GM23248 (cell line): ENCODE measurements at places on chromosomes 2 and 18. TPM values are rescaled to one million over a fixed set of nuclear protein-coding genes. Genes with fewer than 3 reads are reported as not detected.

LDLRAD4 gene
- not detected in 2 replicates for total RNA-seq

DNA sequence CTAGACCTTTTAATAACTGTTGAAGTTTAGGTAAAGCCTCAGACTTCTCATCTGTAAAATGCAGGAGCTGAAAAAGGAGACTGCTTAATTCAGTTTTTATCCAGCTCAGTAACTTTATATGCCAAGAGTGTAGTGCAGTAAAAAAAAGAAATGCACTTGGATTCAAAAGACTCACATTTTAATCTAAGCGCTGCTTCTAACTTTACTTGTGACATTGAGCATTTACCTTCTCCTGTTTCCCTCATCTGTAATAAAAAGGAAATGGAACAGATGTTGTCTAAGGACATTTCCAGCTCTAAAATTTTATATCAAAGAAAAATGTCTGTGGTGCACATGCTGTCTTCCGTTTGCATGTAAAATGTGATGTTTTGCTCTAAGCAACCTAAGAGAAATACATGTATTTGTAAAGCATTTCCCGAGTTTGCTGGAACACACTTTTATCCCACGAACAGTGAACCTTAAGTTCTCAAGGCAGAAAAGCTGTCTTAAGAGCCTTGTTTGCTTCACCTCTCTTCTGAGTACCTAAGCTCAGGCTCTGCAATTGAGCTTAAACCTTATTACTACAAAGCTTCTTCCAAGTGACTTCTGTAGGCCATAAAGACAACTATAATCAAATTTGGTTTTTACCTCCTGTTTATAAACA lies 24.2 kb upstream of the TANK start:
- no peak for DNase-seq
- H3K36me3 ChIP-seq = no peaks in the 10 kb centered on the region
- peaks cover 26% of the 10 kb centered on the region for H3K4me1 ChIP-seq
- H3K27ac ChIP-seq = no peak overlapping the region
- H3K4me3 ChIP-seq = no peak overlapping the region

DNA sequence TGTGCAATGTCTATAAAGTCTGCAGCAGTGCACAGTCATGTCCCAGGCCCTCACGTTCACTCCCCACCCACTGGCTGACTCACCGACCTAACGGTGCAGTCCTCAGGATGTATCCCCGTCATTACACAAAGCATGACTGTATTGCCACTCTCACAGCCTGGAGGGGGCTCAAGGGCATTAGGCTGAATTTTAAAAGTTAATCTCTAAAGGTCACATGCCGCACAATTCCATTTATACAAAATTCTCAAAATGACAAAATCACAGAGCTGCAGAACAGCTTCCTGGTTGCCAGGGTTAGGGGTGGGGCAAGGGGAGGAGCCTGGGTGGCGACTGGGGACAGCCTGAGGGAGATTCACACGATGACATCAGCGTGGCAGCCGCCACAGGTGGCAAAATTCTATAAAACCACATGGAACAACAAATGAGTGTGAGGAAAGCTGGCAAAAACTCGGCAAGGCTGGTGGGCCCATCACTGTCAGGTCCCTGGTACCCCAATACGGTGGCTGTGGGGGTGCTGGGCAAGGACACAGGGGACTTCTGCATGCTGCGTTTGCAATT lies 97.6 kb downstream of the NDUFA10 start:
- H3K36me3 ChIP-seq = no peaks in the 10 kb centered on the region
- peaks cover 3% of the 10 kb centered on the region; the same call in 1 of the 2 replicates for H3K4me1 ChIP-seq
- no peak overlapping the region for H3K4me3 ChIP-seq
- no peaks in the 10 kb centered on the region for H3K27me3 ChIP-seq
- peak overlapping the region; percentile 59 for H3K27ac ChIP-seq

- no peak overlapping the region for H3K4me3 ChIP-seq
- no peaks in the 10 kb centered on the region for H3K36me3 ChIP-seq
- DNase-seq = peak; percentile 98
- H3K27ac ChIP-seq = peak overlapping the region; percentile 55
These were observed 154.0 kb downstream of the PMAIP1 start for GRCh38 chr18:60053747-60054304.

GRCh38 chr2:65537651-65538385 lies 105.4 kb upstream of the SPRED2 start:
- no peaks in the 10 kb centered on the region for H3K27me3 ChIP-seq
- peak; percentile 70 for DNase-seq
- no peak overlapping the region for H3K4me3 ChIP-seq
- H3K4me1 ChIP-seq = peaks cover 13% of the 10 kb centered on the region

ACTG2 gene
- not detected in 2 replicates for total RNA-seq

DNA sequence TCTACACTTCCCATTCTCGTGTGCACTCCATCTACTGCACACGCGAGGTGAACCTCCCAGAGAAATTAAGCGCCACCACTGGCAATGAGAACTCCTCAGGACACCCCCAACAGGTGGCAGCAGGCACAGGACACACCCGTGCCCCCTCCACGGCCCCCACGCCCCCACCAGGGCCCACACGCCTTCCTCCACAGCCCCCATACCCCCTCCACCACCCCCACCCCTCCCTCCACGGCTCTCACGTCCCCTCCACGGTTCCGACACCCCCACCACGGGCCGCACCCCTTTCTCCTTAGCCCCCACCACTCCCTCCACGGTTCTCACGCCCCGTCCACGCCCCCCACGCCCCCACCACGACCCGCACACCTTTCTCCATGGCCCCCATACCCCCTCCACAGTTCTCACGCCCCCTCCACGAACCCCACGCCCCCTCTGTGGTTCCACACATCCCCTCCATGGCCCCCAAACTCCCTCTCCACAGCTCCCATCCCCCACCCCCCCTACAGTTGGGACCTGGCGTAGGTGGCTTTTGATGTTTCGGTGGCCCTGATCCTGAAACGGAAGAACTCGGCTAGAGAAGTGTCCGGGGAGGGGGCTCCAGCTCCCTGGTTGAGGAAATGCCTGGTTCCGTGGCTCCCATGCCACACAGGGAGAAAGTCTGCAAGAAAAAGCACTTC lies 110.8 kb downstream of the ZNF516 start:
- no peak overlapping the region for H3K27ac ChIP-seq
- H3K4me3 ChIP-seq = no peak overlapping the region
- H3K4me1 ChIP-seq = no peaks in the 10 kb centered on the region
- no peak for DNase-seq
- H3K36me3 ChIP-seq = no peaks in the 10 kb centered on the region
- H3K27me3 ChIP-seq = no peaks in the 10 kb centered on the region

DNA sequence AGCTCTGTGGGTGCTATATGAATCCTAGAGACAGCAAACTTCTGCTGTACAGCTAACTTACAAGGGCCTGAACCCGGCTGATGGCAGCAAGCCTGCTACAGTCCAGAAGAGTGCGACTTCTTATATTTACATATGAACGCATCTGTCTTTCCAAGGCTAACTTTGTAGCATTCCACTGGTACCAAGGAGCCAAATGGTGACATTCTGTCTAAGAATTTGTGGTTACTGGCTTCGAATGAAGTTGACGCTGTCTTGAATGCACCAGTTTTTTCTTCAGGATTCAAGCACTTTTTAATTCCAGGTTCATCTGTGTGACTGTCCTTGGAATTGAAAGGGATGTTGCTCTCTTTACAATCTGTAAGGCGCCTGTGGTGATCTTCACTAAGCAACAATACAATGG lies 42.4 kb downstream of the THUMPD2 start:
- no peaks in the 10 kb centered on the region for H3K27me3 ChIP-seq
- H3K36me3 ChIP-seq = peaks cover 22% of the 10 kb centered on the region
- H3K27ac ChIP-seq = peak overlapping the region; percentile 56

DNA sequence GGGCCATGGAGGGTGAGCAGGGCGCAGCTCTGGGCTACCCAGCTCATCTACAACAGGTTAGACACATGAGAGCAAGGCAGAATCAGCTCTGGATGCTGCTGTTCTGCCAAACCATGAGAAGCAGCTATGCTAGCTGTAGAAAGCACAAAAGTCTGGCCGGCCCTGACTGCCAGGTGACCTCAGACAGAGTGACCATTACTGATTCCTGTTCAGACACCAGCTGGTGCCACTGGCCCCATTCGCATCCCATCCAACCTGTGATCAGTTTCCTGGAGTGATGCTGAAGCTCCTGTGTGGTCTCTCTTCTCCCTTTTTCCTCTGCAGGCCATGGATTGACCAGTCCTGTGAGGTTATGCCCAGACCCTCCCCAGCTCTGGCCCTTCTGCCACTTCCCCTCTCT lies 14.3 kb downstream of the RBMS1 start:
- H3K4me1 ChIP-seq = peaks cover 18% of the 10 kb centered on the region
- H3K4me3 ChIP-seq = no peak overlapping the region
- DNase-seq = no peak
- H3K27ac ChIP-seq = no peak overlapping the region
- H3K36me3 ChIP-seq = no peaks in the 10 kb centered on the region
- no peaks in the 10 kb centered on the region for H3K27me3 ChIP-seq

DNA sequence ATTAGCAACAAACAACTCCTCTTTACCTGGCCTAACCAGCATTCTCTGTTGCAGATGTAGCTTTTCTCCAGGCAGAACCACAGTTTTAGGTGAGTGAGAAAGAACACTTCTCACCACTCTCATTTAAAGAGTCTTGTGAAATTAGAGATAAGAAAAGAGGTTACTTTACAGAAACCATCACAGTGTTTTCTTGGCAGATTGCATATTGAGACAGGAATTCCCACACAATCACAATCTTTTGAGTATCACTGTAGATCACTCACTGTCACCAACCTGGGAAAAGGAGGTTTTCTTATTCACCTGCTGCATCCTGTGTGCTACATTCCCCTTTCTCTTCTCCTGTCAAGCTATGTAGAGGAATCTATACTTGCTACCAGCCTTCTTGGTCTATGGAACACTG lies 574.6 kb downstream of the SLC4A3 start:
- H3K4me1 ChIP-seq = peaks cover 16% of the 10 kb centered on the region
- no peak for DNase-seq
- no peak overlapping the region for H3K4me3 ChIP-seq
- no peaks in the 10 kb centered on the region for H3K36me3 ChIP-seq

DNA sequence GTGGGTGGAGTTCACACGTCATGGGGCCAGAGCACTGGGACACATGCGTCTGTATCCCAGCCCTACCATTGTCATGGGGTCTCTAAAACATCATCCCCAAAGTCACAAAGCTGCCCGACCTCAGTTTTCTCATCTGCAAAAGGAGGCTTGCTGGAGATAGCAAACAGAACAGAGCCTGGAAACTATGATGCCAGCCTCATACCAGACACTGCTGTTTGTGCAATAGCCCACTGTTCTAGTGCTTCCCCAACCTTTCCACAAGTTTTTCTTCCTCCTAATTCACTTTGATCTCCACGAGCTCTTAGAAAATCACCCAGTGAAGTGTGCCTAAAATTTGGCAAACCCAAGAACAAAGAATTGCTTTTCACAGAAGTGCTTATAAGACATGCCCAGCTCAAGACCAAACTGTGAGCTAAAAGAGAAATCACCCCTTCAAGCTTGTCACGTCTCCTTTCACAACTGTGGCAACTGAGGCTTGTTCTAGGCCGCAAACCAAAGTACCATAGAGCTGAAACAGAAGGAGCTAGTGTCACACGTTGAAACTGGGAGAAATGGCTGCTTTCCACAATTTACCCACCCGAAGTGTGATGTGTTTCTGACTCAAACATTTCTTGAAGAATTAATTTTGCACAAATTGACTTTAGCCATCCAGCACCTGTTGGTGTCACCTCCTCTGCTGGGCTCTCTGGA lies 162.7 kb upstream of the ID2 start:
- no peaks in the 10 kb centered on the region for H3K4me1 ChIP-seq
- no peak overlapping the region for H3K4me3 ChIP-seq
- DNase-seq = no peak
- H3K27ac ChIP-seq = no peak overlapping the region
- no peaks in the 10 kb centered on the region for H3K36me3 ChIP-seq
- H3K27me3 ChIP-seq = peaks cover 10% of the 10 kb centered on the region; the same call in 1 of the 2 replicates

DNA sequence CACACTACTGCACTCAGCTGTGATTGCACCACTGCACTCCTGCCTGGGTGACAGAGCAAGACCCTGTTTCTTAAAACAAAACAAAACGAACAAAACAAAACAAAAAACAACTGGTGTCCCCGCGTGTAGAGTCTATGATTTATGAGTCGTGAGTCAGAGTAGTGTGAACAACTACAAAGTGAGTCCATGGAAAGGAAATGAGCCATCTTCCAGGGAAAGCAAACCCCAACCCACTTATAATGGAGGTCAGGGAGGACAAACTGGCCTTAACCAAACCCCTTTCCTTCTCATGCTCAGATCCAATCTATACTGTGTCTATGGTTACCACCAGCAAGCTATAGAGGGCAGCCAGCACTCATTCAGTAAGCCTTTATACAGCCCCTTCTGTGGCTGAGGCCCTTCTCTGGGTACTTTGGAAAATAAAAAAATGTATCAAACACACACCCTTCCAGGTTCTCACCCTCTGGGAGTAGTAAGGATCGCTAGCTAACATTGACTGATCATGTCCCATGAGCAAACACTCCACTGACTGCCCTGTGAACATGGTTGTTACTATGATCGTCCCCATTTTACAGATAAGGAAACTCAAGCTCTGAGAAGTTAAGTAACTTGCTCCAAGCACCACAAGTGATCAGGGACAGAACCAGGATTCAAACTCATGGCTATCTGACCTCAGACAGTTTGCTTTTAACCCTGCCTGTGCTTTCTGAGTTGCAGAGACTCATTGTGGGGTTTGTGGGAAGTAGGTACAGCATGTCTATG lies 24.7 kb upstream of the COLEC12 start:
- peak overlapping the region; percentile 46 for H3K27ac ChIP-seq
- DNase-seq = peak; percentile 88
- H3K27me3 ChIP-seq = no peaks in the 10 kb centered on the region; the same call in 1 of the 2 replicates
- H3K4me3 ChIP-seq = peak overlapping the region; percentile 20; the same call in 1 of the 2 replicates
- peaks cover 26% of the 10 kb centered on the region for H3K4me1 ChIP-seq

ADCYAP1 gene
- not detected in 2 replicates for total RNA-seq

NAPG gene
- 31.1 and 33.6 TPM in 2 replicates for total RNA-seq

DNA sequence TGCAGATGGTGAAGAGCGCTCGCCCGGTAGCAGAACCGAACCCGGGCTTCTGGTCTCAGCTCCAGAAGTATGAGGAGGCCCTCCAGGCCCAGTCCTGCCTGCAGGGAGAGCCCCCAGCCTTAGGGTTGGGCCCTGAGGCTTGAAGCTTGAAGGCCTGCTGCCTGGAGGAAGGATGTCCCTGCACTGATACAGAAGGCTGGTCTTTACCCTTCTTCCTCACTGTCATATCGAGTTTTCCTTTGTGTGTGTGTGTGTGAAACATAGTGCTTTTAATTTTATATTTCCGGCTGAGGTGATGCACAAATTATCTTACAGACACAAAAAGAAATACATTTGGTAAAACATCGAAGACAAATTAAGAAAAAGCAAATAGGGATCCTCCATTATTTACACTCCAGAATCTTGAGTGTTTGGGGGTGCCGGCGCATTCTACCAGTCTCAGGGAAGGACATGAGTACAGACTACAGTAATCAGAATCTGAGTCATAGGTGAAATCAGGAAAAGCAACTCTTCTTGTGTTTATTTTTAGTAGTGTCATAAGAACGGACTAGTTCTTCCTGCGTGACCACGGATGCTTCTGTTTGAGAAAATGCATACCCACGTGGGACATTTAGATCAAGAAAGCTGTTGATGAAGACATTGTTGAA lies 1.3 kb downstream of the DUSP28 start:
- H3K27me3 ChIP-seq = no peaks in the 10 kb centered on the region
- H3K36me3 ChIP-seq = no peaks in the 10 kb centered on the region
- DNase-seq = peak; percentile 83
